ENCODE measurements at places on chromosomes 3 and 15.
A peak's percentile ranks its signal among the peaks of the same experiment; 100 is the strongest.

DNA sequence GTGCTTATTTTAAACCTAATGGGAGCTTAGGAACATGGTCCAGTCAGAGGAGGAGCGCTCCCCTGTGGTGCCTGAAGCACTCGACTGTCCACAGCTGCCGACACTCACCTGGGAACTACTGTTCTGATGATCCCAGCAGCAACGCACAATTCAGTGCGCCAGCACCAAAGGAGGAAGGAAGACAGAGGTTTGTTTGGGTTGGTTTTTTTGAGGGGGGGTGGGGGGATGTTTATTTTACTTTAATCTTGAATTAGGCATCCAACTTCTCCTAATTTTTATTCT is 48.8 kb upstream of the VGLL4 start:
- DNase-seq, result no peak

DNA sequence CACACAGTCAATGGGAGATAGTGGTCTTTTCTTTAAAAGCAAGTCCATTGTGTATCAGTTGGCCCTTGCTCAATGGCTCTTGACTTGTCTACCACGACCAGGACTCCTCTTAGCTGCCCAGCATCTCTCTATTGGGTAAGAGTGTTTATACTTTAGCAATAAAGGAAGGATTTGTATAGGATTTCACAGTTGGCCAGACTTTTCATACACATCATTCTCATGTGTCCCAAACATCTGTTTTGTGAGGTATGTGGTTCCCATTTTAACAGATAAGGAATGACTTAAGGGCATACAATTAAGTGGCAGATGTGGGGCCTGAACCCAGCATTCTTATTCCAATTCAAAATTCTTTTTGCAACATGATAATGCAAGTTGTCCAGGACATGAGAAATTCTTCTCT is 191.5 kb downstream of the CHST2 start:
- DNase-seq, result no peak

DNA sequence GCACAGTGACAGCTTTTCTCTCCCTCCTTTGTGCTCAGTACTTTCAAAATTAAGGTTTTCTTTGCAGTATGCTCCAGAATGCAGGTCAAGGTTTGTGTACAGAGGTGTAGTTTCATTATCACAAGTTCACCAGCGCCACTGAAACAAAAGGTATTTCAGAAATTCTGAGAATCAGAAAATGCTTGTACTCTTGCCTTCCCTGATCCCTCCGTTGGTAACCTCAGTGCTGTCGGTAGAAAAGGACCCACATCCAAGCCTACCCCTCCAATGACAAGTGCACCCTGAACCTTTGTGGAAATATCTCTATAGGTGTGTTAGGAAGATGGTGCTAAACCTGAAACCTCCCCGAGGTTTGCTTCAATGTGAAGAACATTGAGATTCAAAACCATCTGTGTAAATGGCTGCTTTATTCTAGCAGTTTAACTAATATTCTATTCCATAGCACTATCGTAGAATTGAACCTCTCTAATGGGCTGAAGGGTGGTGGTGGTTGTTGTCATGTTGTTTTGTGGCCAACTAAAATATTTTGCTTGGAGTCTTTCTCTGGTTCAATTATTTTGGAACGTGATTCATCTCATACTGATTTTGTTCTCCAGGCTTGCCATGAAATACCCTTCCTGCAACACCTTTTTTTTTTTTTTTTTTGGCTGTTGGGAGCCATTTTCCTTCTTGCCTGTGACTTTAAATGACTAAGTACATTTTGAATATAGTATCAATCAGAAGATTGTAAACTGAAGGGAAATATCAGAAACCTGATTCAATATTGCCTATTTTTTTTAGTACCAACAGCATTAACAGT is 20.7 kb downstream of the ZBTB38 start:
- no peak for DNase-seq

- no peak for DNase-seq
Measured at GRCh38 chr3:98763076-98763475, at the start of gene ST3GAL6. Gene ST3GAL6 (plus strand): TSS chr3:98763340. CDS start chr3:98768441, 5,101 bp downstream.

DNA sequence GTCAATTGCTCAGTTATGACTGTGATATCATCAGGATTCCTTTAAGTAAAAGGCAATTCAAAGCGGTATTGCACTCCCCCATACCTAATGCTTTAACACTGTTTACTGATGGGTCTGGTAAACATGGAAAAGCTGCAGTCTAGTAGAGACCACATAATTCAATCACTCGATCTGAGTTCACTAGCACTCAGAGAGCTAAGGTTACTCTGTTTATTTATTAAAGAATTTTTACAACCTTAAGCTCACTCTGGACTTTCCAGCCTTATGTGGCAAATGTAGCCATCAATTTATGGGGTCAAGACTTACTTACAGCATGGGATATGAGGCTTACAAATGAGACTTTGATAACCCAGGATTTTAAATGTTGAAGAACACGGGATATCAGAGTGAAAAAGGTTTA is 18.4 kb upstream of the CCR2 start:
- DNase-seq, result no peak

DNA sequence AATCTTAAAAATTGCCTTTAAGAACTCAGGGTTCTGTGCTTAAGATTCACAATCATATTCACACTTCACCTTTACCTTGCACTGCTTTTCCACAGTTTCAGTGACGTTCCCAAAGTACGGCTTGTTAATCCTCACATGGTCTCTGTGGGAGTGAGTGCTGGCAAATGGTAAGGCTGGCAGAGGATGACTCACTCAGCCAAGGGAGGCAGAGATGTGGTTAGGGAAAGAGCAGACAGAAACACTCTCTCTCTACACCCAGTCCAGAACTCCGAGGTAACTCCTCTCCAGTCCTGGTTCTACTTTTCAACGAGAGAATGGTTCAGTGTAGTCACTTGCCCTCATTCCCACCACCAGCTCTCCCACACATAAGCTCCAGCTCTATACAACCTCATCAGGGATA is 33.1 kb downstream of the RASGRP1 start:
- no peak for DNase-seq

DNA sequence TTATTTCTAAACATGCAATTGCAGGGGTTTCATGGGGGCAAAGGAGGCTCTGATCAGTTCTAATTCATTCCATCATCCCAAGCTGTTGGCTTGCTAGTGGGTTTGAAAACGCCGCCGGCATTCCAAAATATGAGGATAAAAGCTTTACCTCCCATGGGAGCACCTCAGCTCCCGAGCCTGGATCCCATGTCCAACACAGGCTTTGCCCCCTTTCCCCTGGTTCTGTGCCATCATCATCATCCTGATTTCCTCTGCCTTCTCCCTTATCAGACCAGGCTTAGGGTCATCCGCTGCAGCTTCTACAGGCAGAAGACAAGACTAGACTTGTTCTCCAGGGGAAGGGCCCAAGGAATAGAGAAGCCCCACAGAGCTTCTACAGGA is 25.4 kb downstream of the SH3BP5 start:
- no peak for DNase-seq

GRCh38 chr3:16464511-16465148 is 48.9 kb downstream of the RFTN1 start:
- no peak for DNase-seq

DNA sequence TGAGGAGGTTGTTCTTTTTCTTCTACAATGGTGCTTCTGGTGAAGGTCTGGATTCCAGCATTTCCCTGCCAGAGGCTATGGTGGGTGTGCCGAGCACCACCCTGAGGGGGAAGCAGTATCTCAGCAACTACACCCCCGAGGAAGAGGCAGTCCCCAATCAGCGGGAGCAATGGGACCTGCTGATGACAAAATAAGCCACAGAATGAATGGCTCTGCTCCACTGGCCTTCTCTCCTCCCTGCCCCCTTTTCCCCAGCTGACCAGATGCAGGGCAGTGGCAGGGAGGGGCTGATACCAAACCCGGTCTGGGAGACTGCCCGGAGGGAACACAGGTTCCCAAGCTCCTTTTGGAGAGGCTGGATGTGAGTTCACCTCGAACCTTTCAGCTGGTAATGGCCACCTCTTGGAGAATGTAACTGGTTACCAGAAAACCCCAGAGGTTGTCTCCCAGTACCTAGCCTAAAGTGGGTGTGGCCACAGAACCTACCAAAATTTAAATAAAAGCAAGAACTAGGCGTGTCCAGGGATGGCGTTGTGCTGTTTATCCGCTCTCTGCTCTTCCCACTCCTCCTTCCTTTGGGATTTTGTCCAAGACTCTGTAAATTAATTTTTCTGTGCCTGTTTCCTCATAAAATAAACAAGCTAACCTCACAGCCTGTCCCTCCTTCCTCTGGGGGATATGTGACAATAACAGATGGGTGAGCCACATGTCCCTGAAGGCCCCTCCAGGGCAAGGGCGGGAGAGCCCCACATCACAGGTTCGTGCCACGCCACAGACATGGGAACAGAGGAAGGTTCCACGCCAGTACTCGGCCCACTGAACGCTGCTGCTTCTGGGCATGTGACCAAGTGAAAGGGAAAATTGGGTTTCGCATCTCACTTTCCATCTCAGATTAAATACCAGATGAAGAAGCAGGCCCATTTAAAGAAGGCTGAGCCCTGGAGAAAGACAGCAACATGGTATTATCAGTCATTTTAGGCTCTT is 35.1 kb upstream of the SPTBN5 start:
- no peak for DNase-seq

GRCh38 chr3:51538459-51539290 is at the start of gene RAD54L2:
Gene RAD54L2 (plus strand): TSS chr3:51538719. CDS start chr3:51590421, 51,702 bp downstream.
- DNase-seq, result peak; percentile 82

DNA sequence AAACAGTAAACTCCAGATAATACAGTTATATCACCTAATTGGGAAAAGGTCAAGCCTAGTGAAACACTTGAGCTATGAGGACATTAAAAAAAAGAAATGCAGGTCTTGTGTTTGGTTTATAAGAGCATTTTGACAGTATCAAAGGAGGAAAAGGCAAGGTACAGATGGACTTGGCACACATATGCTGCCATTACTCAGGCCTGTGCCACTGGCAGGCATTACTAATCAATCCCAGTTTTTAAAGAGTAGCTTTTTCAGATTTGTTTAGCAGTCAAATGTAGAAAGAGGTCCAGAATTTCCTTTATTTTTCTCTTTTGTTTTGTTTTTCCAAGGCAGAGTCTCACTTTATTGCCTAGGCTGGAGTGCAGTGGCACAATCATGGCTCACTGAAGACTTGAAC is 38.9 kb downstream of the MDFIC2 start:
- DNase-seq, result no peak

DNA sequence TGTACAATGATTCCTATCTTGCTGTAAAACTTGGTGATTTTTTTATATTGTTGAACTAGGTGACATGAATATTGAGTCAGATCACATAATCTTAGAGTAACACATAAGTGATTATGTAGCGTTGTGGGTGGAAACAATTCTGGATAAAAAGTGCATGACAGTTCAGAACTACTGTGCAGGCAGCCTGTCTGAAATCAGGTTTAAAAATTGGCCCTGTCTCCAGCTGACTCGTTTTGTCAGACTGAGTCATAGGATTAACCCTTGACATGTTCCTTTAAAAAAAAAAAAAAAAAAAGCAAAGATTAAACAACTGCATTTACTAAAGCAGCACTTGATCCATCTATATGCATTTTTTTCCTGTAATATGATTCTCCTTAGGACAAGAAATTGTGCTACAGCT is 160.0 kb upstream of the CGNL1 start:
- DNase-seq, result no peak

- DNase-seq, result no peak
Measured at GRCh38 chr3:53478921-53479664, 15.3 kb upstream of the CACNA1D start.

DNA sequence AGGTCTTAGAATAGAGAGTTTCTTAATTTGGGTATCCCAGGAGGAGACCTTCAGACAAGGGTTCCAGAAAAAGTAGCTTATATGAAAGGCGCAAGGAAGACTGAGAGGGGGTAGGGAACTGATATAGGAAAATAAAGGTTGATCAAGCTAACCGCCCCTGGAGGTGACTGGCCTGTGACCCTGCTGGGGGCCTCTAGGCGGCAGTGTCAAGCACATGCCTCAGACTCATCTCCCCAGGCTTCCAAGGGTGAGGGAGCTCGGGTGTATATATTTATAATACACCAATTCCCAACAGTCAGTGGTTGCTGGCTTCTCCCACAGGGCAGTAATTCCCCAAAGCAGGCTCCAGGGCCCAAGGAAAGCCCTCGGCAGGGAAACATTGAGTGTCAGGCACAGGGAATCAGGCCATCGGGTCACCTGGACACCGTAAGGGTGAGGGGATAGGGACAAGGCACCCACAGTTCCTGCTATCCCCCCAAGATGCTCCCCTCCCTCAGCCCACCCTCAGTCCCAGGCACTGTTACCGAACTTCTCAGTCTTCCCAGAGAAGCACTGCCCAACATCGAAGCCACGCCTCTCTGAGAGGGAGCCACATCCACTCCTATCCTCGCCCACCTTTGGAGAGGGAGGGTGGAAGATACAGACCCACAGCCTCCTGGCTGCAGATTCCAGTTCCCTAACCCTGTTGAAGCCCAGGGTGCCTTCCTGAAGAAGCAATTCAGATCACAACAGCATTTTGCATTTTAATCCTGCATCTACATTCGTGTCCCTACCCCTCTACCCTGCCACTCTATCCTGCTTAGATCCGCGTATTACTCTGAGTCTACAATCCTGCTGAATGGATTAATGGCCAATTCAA is 19.5 kb upstream of the CAV3 start:
- DNase-seq, result no peak

DNA sequence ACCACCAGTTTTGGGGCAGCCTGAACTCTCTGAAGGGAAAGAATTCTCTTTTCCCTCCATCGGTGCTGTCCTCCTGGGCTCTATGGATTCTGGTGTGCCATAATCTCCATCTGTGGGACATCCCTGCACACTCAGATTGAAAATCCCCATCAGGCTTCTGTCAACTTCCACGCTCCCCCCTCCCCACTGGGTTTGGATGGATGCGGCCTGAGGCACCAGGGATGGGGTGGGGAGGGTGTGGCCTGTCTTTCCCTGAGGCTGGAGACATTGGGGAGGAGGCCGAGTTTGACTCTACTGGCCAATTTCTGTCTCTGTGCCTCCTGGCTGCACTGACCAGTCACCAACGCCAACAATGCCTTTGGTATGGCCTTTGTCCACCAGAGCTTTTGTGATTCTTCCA is 16.3 kb upstream of the FBLN2 start:
- DNase-seq, result no peak

DNA sequence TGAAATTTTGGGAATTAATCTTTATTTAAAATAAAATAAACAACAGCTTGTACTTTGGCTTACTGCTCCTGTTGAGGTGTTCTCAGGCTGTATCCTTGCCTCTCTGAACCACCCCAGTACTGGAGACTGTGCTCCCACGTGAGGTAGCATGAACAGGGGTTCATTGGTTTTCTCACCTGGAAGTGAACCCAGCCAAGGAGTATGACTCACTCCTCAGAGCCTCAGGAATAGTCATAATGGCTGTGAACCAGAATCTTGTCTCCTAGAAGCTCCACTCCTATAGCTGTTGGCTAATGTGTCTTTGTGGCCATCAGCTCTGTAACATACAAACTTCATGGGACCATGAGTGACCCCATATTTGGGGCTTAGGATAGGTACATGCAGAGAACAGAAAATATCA is 122.5 kb upstream of the ST8SIA2 start:
- no peak for DNase-seq

DNA sequence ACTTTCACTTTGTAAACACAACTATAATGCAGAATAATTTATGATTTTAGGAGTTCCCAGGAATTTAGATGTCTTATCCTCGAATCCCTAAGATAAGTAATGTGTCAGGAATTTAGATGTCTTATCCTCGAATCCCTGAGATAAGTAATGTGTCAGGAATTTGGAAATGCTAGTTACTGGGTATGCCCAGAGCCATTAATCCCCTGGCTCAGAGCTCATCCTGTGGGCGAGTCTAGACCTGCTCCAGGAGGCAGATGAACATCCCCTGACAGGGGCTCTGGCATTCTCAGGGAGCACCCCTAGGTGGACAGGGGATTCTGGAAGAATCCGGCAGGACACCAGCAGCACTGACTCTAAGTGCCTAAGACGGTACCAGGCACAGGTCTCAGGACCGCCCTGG is 163.3 kb downstream of the ARRDC4 start:
- no peak for DNase-seq

All from T-helper 2 cell treated with Interferon-gamma antibody and Interleukin-4, amounts not matched to agents 5 μg/mL and 100 μg/mL, for 36 hours (primary cell).